Activated T-cell treated with anti-CD3 and anti-CD28 coated beads, Interleukin-2, amount 50 U/mL, for 24 hours (primary cell): ENCODE measurements at places on chromosomes 7 and 10.

GRCh38 chr10:79264942-79265341 is 82.3 kb upstream of the PPIF start:
- DNase-seq, result no peak

DNA sequence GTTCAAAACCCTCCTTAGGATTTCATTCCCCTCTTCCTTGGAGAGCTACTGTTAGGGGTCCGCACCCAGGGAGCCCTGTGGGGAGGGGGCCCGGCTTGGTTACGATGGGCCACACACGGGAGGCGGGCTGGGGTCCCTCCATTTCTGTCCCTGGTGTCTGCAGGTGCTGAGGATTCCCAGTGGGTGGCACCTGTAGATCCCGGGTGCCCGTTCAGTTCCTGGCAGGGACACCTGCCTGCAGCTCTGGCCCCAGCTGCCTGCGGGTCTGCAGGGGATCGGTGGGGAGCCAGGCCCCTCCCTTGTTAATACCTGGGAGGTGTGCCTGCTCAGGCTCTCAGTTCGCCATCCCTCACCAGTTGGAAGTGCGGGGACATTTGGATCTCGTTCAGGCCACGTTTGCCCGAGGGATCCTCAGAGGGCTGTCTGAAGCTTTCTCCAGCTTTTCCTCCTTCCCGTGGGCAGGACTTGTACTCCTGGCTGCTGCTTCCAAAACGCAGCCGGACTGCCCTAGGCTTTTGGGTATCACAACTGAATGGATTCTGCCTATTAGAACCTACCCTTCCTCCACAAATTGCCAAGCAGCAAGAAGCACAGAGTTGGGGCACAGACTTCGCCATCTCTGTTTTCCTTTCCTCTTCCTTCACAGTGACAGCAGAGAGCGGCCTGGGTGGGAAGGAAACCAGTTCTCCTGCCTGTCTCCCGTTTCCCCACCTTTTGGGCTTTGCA is 22.3 kb upstream of the IL15RA start:
- DNase-seq, result no peak

DNA sequence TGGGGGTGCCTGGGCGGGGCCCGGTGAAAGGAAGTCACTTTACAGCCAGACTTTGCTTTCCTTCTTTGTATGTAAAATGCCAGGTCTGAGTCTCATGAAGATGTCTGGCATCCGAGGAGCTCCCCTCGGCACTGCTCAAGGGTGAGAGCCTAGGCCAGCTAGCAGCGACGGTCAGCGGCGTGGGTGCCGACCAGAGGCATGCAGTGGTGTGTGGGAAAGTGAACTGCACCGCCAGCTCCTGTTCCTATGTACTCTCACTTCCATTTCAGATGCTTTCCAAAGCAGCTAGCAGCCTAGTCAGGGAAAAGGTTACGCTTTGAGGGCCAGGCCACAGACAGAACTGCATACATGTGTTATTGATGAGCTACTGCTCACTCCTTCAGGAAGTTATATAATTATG is 172.8 kb downstream of the ZMYND11 start:
- DNase-seq, result no peak

DNA sequence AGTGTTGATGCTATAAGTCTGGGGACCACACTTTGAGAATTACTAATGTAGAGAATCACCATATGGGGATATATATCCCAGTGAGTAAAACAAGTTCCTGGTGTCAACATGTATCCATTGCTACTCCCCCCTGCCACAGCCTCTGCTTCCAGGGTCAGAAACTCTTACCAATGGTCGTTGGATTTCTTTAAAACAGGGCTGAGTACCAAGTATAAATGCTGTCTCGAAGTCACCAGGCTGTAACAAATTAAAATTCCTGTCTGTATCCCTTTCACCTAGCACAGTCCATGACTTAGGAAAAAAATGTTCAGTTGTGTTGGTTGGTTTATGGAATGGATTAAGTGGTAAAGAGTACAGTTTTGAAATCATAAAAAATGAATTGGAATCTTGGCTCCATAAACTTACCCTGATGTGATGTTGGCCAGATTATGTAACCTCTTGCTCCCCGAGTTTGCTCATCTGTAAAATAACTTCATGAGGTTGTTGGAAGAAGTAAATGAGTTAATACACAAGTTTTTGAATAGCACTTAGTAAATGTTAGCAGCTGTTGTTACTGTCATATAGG is 364.0 kb upstream of the LRGUK start:
- no peak for DNase-seq

GRCh38 chr10:72461085-72461484 is 106.4 kb upstream of the DNAJB12 start:
- DNase-seq, result no peak

GRCh38 chr7:139043823-139044812 is 8.3 kb upstream of the ZC3HAV1L start:
- DNase-seq, result peak; percentile 75
